ENCODE measurements at places on chromosomes 3 and 15.

- no peak for DNase-seq
Measured at GRCh38 chr3:15974647-15975046, 176.9 kb upstream of the ANKRD28 start.

- DNase-seq = no peak
Measured at GRCh38 chr15:39565851-39566250, 15.0 kb upstream of the THBS1 start.

- DNase-seq = no peak
Measured at GRCh38 chr3:180180795-180181194, 144.1 kb upstream of the PEX5L start.

- no peak for DNase-seq
Measured at GRCh38 chr15:69991551-69991980, 106.2 kb downstream of the TLE3 start.

DNA sequence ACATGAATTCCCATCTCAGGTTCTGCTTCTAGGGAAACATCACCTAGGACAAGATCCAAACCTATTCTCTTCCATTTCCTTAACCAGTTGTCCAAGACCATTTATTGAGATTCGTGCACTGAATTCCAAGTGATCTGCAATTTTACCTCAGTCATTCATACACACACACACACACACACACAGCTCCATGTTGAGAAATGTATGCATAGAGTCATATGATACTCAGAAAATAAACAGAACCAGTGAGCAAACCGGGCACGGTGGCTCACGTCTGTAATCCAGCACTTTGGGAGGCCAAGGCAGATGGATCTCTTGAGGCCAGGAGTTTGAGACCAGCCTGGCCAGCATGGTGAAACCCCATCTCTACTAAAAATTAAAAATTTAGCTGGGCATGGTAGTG lies 6.1 kb upstream of the KPNA1 start:
- no peak for DNase-seq

- no peak for DNase-seq
Measured at GRCh38 chr3:109098079-109098644, 19.8 kb downstream of the MORC1 start.

DNA sequence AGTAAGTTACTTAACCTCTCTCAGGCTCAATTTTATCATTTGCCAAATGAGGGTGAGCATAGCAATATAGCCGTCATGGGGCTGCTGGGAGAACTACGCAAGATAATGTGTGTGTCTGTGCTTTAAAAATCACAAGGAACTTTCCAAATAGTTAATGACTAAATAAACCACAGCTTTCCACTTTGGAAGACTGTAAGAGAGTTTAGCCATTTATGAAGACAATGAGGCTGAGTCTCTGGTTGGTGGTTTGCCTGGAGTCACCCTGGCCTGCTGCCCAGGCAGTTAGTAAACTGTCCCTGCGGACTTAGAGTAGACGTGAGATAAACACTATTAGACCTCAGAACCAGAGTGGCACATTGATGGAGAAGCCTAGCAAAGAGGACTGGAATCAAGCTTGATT lies 357.7 kb downstream of the CLSTN2 start:
- DNase-seq = no peak
